Prostate gland (tissue), 2 donors: ENCODE measurements at places on chromosomes 1 and 21. TPM values are rescaled to one million over a fixed set of nuclear protein-coding genes. Genes with fewer than 3 reads are reported as not detected.

DNA sequence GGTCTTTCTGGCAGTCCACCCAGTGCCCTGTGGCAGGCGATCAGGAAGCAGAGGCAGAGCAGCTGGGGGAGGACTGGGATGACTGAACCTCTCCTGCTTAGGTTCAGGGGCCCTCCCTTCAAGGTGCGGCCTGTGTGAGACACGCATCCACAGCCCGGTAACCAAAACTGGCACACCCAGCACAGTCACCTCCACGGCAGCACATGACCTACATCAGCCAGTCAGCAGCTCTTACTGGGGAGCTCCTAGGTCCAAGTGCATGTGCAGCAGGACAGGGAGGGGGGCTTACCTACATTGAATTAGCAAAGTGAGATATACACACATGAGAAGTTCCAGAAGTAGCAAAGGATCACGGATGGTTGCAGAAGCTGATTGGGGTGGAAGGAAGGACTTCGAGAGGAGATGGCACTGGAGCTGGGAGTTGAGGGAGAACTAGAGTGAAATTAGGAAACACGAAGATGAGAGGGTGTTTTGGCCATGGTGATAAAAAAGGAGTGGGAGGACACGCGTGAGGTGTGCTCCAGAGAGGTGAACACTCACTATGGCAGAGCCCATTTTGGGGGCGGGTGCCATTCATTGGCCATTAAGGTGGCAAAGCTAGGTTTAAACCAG, 51.4 kb upstream of the IRF2BP2 start:
- DNase-seq: no peak

- no peak for DNase-seq
Observed at GRCh38 chr1:156740237-156740740, 599 bp downstream of the MRPL24 start.

DNA sequence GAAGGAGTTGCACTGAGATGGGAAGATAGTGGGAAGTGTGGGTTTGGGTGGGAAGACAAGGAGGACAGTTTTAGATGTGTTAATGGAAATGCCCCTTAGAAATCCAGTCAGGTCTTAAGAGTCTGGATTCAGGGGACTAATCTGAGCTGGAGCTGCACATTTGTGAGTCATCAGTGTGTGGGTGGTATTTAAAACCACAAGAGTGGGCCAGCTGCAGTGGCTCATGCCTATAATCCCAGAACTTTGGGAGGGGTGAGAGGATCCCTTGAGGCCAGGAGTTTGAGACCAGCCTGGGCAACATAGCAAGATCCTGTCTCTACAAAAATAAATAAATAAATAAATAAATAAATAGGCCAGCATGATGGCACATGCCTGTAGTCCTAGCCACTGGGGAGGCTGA, 40.9 kb upstream of the SLC6A9 start:
- no peak for DNase-seq

DNA sequence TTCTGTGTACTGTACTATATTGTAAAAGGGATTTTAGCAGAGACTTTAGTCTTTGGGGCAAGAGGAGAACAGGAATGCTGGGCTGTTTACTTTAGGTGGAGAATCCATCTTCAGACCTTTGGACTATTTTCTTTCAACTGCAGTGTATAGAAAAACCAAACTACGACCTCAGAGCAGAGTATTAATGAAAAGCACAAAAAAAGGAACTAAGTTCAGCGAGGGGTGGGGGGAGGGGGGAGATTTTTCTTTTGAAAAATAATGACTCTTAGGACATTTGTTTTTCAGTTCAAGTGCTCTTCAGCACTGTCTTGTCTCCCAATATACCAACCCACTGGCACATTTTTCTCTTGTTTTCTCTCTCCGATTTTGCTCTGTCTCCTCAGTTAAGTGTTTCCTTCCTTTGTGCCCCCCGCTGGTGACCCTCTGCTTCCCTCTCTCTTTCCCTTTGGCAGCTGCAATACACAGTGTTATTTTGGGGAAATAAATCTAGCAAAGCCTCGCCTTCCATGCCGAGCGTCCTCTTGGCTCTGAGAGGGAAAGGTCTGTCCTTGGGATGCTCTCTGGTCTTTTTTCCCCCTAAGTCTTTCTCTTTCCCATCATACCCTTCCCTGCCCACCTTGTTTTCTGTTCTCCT, 44.8 kb downstream of the ACP6 start:
- DNase-seq: no peak

The MFAP2 gene
- total RNA-seq: 31.0 TPM

The PPFIA4 gene
- total RNA-seq: 16.9 TPM

DNA sequence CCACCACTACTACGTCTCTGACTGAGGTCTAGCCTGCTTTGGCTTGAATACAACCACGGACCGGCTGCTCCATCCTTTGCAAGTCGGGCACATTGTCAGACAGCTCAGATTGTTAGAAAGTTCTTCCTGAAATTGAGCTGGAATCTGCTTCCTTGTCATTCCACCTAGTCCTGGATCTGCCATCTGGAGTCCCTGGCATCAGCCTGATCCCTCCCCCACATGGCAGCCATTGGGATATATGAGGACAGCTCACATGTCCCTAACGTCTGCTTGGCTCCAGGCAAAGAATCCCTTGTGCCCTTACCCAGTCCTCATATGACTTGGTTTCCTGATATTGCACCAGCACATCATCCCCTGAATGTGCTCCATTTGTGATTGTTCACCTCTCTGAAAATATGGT, 56.3 kb upstream of the SYT6 start:
- DNase-seq: no peak

The ZNF697 gene
- 25.6 TPM for total RNA-seq

DNA sequence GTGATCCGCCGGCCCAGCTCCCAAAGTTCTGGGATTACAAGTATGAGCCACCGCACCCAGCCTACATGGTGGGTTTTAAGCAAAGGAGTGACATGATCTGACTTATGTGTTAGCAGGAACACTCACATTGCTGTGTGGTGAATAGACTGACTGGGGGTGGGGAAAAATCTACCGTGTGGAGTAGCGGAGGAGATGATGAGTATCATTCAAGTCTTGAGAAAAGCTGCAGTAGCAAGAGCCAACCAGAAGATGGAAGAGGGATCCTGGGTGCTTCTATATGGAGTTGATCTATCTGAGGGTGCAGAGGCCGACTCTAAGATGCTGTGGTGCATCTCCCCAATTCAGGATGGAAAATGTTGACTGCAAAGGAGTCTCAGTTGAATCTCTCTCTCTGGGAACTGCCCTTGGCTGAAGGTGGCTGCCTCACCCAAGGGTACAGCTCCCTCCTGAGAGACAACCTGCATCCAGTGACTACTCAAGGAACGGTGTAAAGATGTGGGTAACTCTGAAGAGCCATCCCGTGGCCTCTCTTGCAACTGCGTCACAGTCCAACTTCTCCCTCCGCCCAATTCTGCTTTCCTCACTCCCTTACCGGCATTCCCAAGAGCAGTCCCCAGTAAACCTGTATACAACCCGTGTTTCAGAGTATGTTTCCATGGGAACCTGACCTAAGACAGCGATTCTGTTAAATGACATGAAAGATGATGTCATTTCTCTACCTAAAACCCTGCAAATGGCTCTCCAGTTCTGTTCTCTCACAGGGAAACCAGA, 7.4 kb upstream of the B3GALNT2 start:
- DNase-seq: no peak

DNA sequence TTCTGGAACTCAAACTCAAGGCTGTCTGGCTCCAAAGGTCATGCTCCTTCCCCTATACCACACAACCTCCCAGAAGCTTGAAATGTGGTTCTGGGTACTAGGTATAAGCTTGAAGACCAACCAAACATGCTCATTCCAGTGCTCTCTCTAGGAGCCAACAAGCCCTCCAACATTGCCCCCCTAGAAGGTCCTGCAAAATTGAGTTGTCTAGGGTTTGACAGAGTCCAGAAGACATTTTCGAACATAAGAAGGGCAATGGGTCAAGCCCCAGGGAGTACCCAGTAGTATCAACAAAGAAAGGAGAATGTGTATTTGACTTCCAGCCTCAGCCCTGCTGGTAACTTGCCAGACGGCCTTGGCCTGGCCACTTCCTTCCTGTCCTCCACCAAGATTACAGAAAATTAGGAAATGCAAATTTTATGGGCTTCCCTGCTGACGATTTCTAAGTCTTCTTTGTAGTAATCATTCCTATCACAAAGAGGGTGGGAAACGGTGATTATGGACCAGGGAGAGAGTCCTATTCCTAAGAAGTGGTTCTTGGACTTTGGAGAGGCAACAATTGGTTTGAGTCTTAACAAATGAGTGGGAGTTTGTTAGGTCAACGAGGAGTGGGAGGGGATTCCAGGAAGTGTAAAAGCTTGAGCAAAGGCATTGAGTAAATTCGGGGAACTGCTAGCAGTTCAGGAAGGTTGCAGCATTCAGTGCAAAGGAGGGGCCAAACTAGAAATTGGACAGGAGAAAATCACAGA, 18.7 kb upstream of the SLAMF1 start:
- no peak for DNase-seq

DNA sequence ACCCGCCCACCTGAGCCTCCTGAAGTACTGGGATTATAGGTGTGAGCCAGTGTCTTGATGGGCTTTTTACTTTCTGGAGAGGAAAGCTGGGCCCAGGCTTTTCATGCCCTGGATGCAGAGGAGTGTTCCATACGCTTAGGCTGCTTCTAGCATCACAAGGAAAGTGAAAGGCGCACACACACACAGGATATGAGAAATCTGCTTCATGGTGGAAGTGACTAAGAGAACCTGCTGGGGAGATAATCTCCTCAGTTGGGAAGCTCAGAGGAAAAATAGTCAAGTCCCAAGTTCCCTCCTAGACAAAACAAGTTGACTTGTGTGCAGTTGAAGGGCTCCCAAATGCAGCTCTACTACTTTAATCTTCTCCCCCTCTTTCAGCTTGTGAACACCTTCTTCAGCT, 2.2 kb downstream of the NUDC start:
- DNase-seq: no peak

DNA sequence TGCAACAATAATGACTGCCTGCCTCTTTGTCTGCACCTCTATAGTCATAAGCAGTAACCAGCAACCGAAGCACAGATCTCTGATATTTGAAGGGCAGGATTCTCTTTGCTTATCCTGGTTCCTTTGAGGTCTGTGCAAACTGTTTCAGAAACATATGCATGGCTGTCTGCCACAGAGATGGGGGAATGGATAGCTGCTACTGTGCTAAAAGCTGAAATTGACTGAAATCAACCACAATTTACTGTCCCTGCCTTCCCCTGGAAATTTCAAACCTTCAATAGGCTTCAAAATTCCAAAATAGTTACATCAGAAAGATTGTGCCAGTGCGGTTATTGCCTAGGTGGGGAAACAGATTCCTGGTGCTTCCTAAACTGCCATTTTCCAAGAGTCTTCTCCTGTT, 136.8 kb upstream of the GORAB start:
- no peak for DNase-seq

- DNase-seq: no peak
Observed at GRCh38 chr1:30735668-30736498, 12.5 kb upstream of the MATN1 start.

GRCh38 chr21:45971616-45972352, 9.8 kb upstream of the COL6A1 start:
- no peak for DNase-seq

DNA sequence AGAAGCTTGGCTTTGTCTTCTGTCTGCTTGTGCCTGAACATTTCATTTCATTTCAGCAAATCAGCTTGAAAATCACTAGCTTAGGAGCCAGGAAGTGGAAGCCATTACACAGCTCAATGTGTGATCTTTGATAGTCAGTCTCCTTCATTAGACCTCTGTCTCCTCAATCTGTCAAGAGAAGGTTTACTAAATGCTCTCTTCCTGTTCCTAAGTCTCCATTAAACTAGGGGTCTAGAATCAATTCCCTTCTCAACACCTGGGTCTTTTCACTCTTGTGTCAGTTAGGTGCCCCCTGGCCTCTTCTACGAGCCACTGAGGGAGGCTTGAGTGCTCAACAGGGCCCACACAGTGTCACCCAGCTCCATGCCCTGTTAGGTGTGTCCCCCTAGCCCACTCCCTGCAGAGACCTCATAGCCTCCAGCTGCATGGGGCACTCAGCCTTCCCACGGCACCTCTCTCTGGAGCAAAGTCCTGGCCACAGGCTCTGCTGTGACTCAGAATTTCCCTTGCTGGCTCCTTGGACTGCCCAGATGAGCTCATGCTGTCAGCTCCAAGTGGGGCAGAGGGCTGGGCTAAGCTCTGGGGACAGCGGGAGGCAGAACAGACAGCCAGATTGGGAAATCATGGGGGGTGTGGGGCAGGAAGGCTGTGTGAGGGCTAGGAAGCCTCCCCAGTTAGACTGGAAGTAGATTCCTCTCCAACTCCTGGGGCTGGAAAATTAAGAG, 115.7 kb upstream of the IPO9 start:
- peak; percentile 36 for DNase-seq

The GABRD gene
- 0.32 TPM for total RNA-seq

The IGSF9 gene
- 17.3 TPM for total RNA-seq

DNA sequence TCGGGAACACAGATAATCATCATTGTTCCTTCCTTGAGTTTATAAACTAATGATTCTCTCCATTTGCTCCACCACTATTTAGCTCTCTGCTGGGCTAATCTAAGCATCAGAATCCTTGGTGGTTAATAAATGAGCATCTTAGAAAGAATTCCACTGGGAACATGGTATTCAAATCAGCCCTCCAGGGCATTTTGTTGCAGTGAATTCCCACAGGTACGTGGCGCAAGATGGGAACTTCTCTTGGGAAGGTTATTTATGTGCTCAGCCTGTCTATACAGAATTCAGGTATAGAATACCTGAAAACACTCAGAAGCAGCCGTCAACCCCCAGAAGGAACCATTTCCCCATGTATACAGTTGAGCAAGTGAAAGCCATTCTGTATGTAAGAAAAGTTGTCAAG, 131.5 kb downstream of the NTNG1 start:
- DNase-seq: no peak

GRCh38 chr1:198056255-198056654, 100.5 kb upstream of the NEK7 start:
- no peak for DNase-seq

GRCh38 chr1:222047366-222047765, 305.5 kb upstream of the DUSP10 start:
- DNase-seq: no peak

DNA sequence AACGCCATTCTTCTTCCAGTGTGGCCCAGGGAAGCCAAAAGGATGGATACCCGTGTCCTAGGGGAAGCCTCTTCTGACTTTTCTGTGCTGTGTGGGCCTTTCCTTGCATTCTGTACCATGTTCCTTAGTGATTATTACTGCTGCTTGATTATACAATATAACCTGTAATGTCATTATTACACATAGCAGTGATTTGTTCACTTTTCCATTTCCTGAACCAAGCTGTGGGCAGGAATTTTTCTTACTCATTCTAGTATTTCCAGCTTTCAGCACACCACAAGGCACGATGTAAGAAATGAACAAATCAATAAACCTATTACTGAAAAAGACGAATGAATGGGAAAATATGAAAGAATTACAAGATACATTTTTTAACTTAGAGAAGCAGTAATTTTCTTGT, 8.4 kb upstream of the USP33 start:
- DNase-seq: no peak

DNA sequence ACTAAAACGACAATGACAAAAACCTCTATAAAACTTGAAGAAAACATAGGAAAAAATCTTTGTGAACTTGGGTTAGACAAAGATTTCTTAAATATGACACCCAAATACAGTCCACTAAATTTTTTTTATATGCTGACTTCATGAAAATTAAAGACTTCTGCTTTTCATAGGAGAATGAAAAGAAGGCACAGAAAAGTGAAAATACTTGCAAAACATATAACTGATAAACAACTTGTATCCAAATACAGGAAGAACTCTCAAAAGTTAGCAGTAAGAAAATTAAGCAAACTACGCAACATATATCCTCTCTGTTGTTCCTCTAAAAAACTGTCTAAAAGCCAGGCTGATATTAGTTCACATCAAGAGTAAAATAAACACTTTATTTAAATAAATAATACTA, 53.6 kb downstream of the KIFAP3 start:
- DNase-seq: no peak
